ENCODE measurements at places on chromosomes 7 and 10. TPM values are rescaled to one million over a fixed set of nuclear protein-coding genes. Genes with fewer than 3 reads are reported as not detected.
A peak's percentile ranks its signal among the peaks of the same experiment; 100 is the strongest.

DNA sequence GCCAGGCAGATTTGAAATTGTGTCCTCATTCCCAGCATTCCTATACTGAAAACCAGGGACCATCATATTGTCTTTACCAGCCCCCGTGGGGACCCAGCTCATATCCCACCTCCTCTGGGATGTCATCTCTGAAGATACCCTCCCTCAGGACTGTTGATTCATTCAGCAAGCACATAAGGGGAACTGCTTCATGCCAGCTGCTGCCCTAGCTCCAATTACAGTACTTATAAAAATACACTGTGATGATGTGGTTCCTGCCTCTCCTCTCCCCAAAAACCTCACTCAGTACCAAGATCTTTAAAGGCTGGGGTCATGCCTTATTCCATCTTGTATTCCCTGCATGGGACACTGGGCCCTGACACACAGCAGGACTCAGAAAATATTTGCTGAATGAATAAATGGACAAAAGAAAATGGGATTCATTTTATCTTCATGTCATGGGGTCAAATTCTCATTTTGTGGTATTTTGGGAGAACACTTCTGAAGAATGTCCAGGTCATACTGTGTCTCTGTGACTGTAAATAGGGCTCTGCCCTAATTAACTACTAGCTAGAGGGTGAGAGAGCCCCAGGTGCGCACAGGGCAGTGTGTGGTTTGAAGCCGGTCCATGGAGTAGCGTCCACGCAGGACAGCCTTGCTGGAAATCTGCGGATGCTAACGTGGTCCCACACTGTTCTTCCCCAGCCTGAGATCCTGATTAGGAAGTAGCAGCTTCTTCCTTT is 29.0 kb upstream of the DAGLB start:
- no peak overlapping the region for H3K4me3 ChIP-seq
- peaks cover 13% of the 10 kb centered on the region for H3K36me3 ChIP-seq
- DNase-seq: no peak
- no peak overlapping the region for H3K27ac ChIP-seq

DNA sequence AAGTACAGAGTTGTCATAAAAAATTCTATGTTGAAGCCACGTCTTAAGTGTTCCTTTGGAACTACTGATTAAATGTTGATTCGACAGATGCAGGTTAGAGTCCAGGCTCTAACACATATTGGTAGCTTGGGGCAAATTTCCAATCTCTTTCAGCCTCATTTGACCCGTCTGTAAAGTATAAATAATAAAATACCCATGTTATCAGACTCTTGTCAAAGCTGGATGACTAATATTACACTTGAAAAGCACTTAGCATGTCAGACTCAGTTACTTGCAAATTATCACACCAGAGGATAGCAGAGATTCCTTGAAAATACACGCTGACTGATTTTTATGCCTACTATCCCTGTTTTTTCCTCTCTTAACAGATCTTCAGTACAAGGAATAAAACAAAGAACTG is 18.1 kb upstream of the MACC1 start:
- H3K36me3 ChIP-seq: no peaks in the 10 kb centered on the region
- no peaks in the 10 kb centered on the region for H3K27me3 ChIP-seq
- no peak overlapping the region for H3K27ac ChIP-seq
- H3K4me3 ChIP-seq: no peak overlapping the region
- DNase-seq: no peak

GRCh38 chr7:81626008-81626407 is 143.8 kb downstream of the HGF start:
- DNase-seq: no peak
- H3K4me3 ChIP-seq: no peak overlapping the region
- no peaks in the 10 kb centered on the region for H3K27me3 ChIP-seq
- H3K4me1 ChIP-seq: no peaks in the 10 kb centered on the region
- H3K27ac ChIP-seq: no peak overlapping the region

DNA sequence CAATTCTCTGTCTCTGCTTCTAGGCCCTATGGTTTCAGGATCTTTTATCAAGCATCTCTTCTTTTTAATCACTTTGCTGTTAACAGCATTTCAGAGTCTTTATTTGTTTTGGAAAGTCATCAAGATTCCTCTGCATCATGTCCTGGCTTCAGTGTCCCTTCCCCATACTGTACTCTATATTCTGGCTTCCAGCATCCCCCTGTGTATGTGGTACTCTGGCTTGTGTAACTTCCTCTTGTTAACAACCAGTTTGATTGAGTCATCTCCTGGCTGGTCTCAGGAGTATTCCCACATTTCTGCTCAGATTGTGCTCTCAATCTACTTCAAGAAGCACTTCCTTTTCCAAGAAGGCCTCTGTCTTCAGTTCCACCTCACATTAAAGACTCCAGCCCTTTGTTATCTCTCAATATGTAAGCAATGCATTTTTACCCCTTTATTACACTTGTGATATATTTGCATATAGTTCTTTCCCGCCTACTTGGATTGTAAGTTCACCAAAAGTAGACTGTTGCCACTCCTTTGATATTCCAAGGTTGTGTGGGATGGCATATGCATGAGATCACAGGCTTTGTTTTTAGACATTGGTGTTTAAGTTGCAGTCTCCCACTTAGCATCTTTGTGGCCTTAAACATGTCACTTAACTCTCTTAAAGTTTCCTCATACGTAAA is 15.1 kb upstream of the ATE1 start:
- no peaks in the 10 kb centered on the region for H3K36me3 ChIP-seq
- H3K27me3 ChIP-seq: no peaks in the 10 kb centered on the region
- no peak overlapping the region for H3K27ac ChIP-seq
- no peak overlapping the region for H3K4me3 ChIP-seq
- H3K4me1 ChIP-seq: peaks cover 10% of the 10 kb centered on the region

GRCh38 chr10:128463991-128464760 is 338.0 kb upstream of the MKI67 start:
- H3K4me1 ChIP-seq: no peaks in the 10 kb centered on the region
- peak; percentile 7 for DNase-seq
- H3K4me3 ChIP-seq: no peak overlapping the region
- H3K27me3 ChIP-seq: no peaks in the 10 kb centered on the region
- H3K27ac ChIP-seq: no peak overlapping the region

DNA sequence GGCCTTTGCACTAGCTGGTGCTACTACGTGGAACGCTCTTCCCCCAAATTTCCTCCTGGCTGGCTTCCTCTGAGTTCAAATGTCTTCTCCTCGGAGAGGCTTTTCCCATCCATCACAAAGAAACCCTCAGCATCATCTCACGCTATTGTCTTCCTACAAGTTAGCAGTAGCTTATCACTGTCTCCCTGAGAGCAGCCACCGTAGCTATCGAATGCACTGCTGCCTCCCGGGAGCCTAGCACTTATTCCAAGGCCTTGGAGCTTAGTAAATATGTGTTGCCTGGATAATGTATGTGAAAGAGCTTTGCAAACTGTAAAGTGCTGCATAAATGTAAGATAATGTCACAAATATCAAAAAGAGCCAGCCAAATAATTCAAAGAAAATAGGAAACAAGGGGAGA is 124.4 kb downstream of the KCNMA1 start:
- H3K4me1 ChIP-seq: peaks cover 87% of the 10 kb centered on the region
- H3K36me3 ChIP-seq: no peaks in the 10 kb centered on the region
- no peaks in the 10 kb centered on the region for H3K27me3 ChIP-seq
- H3K4me3 ChIP-seq: no peak overlapping the region

DNA sequence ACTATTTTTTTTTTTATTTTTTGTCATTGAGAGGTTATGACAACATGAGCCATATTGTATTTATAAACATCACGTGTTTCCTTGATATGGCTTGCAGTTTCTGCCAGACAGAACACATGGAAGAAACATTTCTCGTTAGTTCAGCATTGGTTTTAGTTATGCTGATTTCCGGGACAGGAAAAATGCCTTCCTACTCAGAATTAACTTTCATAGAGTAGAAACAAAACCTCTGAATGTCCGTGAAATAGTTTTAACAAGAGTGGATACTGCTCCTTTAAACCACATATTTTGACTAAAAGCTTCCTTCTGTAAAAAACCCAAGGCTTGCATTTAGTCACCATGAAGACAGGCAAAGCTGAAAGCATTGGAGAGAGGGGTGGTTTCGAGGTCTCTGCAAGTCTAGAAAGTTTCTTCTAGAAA is 240.4 kb downstream of the KIAA1217 start:
- no peaks in the 10 kb centered on the region for H3K4me1 ChIP-seq
- no peaks in the 10 kb centered on the region for H3K36me3 ChIP-seq
- H3K27me3 ChIP-seq: no peaks in the 10 kb centered on the region
- no peak overlapping the region for H3K4me3 ChIP-seq
- no peak overlapping the region for H3K27ac ChIP-seq

GRCh38 chr10:51911723-51912122 is 212.3 kb upstream of the CSTF2T start:
- H3K4me3 ChIP-seq: no peak overlapping the region
- H3K4me1 ChIP-seq: no peaks in the 10 kb centered on the region
- H3K27ac ChIP-seq: no peak overlapping the region
- no peaks in the 10 kb centered on the region for H3K36me3 ChIP-seq

DNA sequence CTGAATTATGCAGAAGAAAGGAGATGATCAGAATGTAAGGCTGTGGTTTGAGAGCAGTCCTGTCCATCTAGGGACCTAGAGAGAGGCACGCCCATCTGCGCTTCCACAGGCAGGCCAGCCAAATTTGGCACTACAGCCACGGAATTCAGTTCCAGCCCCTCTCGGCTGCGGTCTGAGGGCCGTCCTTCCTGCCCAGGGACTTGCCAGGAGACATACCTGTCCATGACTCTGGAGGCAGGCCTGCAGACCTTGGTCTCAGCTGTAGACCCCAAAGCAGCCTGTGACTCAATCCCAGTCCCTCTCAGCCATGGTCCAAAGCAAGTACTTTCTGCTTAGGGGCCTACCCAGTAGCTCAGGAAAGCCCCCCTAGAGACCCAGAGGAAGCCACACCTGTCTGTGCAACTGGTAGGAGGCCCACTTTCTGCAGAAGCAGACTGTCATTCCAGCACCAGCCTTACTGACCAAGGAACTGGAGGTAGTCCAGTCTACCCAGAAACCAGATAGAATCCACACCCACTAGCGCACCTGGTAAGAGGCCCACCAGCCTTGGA is 720.9 kb downstream of the PARD3 start:
- H3K27ac ChIP-seq: no peak overlapping the region
- H3K4me3 ChIP-seq: no peak overlapping the region
- no peaks in the 10 kb centered on the region for H3K27me3 ChIP-seq
- H3K4me1 ChIP-seq: no peaks in the 10 kb centered on the region
- no peak for DNase-seq
- no peaks in the 10 kb centered on the region for H3K36me3 ChIP-seq

- H3K27me3 ChIP-seq: peaks cover 3% of the 10 kb centered on the region
- DNase-seq: no peak
- H3K4me1 ChIP-seq: peaks cover 11% of the 10 kb centered on the region
- no peak overlapping the region for H3K4me3 ChIP-seq
- no peak overlapping the region for H3K27ac ChIP-seq
Measured at GRCh38 chr10:123129618-123130271, 6.0 kb upstream of the HMX3 start.

- H3K27me3 ChIP-seq: no peaks in the 10 kb centered on the region
- no peak for DNase-seq
- no peak overlapping the region for H3K27ac ChIP-seq
- H3K4me3 ChIP-seq: no peak overlapping the region
Measured at GRCh38 chr7:81949306-81949705, 179.5 kb upstream of the HGF start.

OR2A42 gene
- total RNA-seq: not detected

PHKG1 gene
- total RNA-seq: 0.67 TPM

MTERF1 gene
- total RNA-seq: 13.6 TPM

ENO4 gene
- 0.15 TPM for total RNA-seq

TAC1 gene
- 0.13 TPM for total RNA-seq

Data from Panc1 (cell line).